Islet precursor cell (in vitro differentiated cells): ENCODE measurements at places on chromosomes 12 and 14.
A peak's percentile ranks its signal among the peaks of the same experiment; 100 is the strongest.

DNA sequence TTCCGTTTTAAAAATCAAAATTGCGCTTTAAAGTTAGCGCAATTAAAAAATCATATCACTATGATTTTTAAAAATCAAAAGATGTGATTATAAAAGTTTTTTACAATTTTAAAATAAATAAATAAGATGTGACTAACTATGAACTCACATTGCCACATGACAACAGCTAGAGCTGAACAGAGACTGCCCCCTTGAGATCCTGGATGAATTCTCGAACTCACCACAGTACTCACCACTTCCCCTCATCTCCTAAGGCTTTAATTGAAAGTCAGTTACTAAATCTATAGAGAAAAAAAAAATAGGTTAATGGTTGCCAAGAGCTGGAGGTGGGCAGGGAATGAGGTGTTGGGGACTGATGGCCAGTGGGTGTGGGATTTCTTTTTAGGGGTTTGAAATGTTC is 384.2 kb downstream of the ZFP36L1 start:
- no peak for DNase-seq

GRCh38 chr14:70472253-70473159 is 20.5 kb downstream of the ADAM21 start:
- no peak for DNase-seq

DNA sequence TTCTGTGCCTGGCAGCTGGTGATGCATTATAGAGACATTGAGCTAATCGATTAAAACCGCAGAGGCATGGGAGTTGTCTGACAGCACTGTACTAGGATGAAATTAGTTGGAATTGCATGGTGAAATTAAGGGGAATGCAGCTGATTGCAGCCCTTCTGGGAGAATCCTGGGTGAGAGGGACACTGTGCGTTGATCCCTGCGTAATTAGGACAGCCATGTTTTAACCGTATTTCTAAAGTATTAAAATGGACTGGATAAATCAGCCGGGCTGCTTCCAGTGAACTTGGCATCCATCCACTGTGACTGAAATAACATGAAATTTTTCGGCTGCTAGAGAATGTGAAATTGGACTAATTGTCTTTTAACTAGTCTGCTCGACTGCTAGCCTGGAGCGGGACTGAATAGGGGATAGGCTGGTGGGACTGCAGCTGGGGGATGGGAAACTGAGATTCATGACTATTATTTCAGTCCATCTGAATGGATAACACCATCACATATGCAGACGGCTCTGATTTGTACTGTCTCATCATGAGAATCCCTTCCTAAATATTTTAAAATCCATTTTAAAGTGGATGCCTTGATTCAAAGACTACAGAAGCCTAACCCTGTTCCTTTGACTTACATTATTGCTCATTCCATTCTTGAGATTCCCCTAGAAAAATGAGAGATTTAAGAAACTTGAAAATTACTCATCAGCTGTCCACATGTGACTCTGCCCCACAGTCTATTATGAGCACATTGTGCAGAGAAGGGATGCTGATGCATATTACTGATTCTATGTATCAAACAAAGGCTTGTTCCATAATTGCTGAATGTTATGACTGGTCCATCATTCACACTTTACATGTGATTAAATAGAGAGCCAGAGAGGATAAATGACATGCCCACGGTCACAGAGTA is 343.9 kb downstream of the NPAS3 start:
- no peak for DNase-seq

GRCh38 chr12:100706033-100706432 is 88.5 kb upstream of the ANO4 start:
- no peak for DNase-seq

- peak; percentile 80 for DNase-seq
Measured at GRCh38 chr12:89328151-89329030, 23.9 kb downstream of the DUSP6 start.

DNA sequence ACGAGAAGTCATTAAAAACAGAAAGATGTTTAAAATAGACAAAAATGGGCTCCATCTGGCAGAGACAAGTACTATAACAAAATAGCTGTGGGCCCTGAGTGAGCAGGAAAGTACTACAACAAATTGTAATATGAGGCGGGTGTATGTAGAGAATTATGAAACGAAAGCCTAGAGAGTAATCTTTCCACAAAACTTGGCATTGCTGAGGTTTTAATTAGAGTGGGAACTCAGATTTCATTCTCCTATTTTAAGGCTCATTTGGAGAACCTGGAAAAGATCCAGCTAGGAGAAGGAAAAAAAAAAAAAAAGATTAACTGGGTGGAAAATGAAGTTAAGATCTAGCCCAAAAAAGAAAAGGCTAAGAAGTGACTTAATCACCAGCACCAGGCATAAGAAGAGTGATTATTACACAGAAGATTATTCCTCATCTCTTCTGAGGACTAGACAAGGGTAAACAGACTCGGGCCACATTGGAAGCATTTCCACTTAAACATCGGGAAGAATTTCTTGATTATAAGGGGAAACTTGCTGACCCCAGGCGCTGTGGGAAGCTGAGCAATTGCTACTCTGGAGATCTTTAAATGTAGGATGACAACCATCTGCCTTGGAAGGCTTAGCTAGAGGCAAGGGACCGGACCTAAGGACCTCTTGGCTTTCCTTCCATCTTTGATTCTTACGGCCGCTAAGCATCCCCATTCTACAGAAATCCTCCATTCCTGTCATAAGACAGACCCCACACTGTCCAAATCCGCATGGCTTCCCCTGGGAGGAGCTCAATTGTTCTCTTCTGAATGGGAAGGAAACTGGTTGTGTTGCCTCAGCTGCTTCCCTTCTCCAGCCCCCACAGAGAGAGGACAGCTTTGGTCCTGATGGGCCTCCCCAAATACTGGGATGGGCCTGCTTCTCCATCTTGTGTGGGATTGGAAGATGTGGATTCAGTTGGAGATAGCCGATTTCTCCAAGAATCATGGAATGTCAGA is 40.6 kb downstream of the IGF1 start:
- no peak for DNase-seq

DNA sequence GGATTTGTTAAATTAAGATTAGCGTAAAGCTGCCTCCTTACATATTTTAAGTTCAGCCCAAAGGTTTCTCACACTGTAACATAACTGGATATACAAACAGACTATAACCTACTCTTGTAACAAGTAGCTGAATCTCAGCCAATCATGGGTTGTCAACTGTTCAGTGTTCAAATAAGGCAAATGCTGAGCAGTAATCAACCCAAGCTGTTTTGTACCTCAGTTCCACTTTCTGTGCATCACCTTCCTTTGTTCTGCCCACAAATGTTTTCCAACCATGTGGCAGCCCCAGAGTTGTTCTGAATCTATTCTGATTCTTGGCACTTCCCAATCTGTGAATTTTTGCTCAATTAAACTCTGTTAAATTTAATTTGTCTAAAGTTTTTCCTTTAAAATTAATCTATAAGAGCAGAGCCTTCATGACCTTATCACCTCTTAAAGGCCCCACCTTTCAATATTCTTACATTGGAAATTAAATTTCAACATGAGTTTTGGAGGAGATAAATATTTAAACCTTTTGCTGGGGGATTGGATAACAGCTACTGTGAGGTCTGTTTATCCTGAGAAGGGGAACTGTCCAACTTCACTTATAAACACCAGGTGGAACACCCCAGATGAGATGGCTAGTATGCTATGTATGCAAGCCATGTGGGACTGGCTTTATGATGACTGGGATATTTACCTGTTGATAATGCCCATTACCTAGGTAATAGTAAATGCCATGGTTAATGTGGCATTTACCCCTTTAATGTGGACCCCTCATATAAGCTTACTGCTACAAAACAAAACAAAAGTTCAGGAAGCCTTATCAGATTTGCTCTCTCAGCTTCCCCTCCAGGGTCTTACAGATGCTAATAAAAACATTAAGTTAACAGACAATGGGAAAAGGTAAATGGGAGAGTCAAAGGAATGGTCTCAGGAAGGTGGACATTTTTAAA is 42.2 kb upstream of the ARID2 start:
- no peak for DNase-seq

DNA sequence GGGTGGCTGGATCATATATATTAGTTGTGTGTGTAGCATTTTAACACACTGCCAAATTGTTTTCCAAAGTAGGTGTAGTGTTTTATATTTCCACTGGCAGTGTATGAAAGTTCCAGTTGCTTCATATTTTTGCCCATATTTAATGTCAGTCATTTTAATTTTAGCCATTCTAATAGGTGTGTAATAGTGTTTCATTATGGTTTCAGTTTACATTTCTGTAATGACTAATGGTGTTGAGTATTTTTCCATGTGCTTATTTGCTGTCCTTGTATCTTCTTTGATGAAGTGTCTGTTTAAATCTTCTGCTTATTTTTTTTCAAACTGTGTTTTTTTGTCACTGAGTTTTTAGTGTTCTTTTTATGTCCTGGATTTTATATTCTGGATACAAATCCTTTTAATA is 8.7 kb downstream of the TBC1D15 start:
- no peak for DNase-seq

GRCh38 chr12:110585231-110585799 is 2.2 kb upstream of the PPTC7 start:
- DNase-seq, result peak; percentile 71

GRCh38 chr14:22797017-22797917 is 18.0 kb downstream of the SLC7A7 start:
- no peak for DNase-seq

DNA sequence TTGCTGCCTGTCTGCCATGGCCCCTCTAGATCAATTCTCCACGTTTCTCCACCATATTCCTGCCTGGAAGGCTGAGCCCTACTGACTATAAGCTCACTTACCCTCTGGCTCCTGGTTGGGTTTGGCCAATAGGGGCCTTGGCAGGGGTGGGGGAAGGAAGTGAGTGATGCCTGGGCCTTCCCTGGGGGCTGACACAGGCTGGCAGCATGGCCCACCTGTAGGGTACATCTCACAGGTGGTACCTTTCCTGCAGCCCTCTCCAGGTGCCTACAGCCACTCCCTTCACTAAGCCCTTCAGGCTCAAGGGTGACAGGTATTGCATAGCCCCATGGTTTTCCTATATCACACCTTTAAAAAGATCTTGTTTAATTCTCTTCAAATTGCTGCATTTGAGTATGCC is 3.5 kb downstream of the RFC5 start:
- DNase-seq, result no peak

GRCh38 chr12:105204916-105205315 is 31.1 kb downstream of the APPL2 start:
- DNase-seq, result peak; percentile 54

DNA sequence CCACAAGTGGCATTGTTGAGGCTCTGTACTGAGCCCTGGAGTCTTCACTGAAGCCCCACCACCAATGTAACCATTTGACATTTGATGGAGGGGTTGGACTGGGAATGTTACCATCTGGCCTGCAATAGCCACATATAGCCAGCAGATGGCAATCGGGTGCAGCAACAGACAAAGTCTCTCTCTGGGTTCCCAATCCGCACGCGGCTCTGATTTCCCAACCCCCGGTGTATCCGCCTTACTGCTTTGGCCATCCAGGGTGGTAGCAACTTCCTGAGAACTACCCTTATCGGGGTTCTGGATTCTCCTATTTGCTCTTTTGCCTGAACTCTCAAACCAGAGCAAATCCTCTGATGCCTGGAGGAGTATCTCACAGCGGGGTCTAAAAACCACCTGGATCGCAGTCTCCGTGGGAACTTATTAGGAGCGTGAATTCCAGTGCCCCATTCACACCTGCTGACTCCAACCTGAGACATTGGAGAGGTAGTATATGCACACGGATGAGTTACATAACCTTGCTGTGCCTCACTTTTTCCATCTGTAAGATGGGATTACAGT is 14.2 kb downstream of the VRTN start:
- peak; percentile 90 for DNase-seq

DNA sequence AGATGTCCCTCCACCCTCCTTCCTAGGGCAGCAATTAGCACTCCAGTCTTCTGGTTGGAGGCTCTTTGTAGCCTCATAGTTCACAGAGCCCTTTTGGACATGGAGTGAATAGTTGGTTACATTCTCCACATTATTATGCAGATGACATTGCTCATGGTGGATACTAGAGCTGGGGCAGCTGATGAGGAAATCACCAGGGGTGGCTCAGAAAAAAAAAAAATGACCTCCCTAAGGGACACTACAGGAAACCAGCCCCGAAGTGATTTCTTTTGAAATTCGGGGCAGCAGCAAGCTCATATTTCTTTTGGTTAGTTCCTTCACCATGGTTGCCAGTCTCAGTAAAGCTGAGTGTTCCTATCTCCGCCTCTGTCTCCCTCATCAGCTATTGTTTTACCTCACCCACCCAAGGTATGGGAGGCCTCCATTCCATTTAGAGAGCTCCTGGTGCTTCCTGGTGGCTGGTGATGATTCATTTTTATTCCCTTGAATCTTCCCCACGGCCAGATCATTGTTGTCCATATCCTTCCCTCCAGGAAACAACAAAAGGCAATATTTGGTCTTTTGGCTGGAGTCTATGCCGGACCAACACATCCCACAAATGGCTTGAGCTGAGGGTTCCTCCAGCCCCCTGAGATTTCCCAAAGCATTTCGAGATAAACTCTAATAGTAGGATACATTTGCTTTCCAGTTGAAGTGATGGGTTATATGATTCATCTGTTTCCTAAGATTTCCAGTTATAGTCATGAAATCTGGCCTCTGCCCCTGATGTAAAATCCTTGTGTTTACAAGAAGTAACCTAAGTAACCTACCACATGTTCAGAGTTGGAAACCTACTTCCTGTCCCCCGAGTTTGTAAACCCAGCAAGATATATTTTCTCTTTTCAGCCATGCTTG is 56.2 kb upstream of the NID2 start:
- peak; percentile 57 for DNase-seq

- DNase-seq, result no peak
Measured at GRCh38 chr14:68229423-68230100, 410.0 kb downstream of the RAD51B start.

GRCh38 chr14:70785556-70785955 is 23.8 kb downstream of the MAP3K9 start:
- no peak for DNase-seq

GRCh38 chr14:41607966-41608663 is 1.4 kb downstream of the LRFN5 start:
- DNase-seq, result peak; percentile 63

DNA sequence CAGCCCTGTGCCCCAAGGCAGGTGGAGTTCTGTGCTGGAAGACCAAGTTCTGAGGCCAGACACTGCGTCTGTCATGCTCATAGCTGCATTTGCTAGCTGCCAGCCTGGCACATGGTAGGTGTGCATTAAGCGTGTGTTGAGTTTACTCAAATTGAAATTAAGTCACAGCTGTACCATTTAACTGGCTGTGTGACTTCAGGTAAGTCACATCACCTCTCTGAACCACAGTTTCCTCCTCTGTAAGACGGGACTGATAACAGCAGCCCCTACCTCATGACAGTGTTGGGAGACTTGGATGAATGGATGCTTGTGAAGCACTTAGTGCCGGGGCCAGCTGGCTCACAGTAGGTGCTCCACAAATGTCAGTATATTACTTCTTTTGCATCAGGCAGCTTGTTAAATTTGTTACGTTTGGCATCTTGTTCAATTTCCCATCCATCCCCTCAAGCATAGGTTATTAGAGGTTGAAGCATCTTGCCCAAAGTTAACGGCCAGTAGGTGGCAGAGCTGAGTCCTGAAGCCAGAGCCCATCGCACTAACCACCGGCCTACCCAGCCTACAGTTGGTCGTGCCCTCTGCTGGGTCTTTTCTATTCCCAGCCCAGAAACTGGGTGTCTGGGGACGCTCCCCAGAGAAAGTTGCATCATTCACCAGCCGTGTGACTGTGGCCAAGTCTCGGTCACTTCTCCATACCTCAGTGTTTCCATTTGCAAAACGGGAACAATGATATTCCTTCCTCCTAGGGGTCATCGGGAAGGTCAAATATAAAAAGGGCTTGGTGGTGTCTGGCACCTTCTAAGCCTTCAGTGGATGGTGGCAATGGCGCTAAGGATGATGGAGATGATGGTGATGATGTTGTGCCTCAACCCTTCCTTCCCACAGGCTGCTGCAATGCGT is 4.5 kb downstream of the DAO start:
- DNase-seq, result peak; percentile 68
